ENCODE measurements at places on chromosomes 7 and 10. TPM values are rescaled to one million over a fixed set of nuclear protein-coding genes. Genes with fewer than 3 reads are reported as not detected.

PAPSS2 gene
- 183 TPM for total RNA-seq

VPS37D gene
- total RNA-seq = 2.0 TPM

ANKRD22 gene
- 8.9 TPM for total RNA-seq

JAKMIP3 gene
- 0.38 TPM for total RNA-seq

NME8 gene
- total RNA-seq = 1.3 TPM

PIK3AP1 gene
- 91.3 TPM for total RNA-seq

Measured in left lung (tissue), 14 donors.